ENCODE measurements at places on chromosomes 13 and 19.

GRCh38 chr19:15265850-15266248 lies 33.6 kb upstream of the EPHX3 start:
- H3K27ac ChIP-seq, result no peak overlapping the region
- H3K4me3 ChIP-seq, result no peak overlapping the region
- DNase-seq, result no peak
- H3K4me1 ChIP-seq, result no peaks in the 10 kb centered on the region
- H3K36me3 ChIP-seq, result peaks cover 44% of the 10 kb centered on the region

DNA sequence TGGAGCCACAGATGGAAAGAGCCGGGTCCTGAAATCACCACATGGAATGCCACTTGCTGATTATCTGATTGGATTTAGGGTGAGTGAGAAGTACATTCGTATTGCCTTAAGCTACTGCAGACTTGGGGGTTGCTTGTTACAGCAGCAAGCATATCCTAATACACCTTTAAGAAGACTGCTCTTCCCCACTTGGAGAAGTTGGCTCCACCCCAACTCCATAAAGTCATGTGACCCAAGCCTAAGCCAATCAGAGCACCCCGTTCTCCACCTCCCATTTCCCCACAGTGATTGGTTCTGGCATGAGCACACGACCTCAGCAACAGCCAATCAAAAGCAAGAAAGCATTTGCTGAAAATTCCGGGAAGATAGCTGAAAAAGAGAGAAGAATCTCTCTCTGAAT lies 23.1 kb downstream of the CACNA1A start:
- no peaks in the 10 kb centered on the region for H3K36me3 ChIP-seq
- H3K4me1 ChIP-seq, result no peaks in the 10 kb centered on the region
- DNase-seq, result no peak
- no peak overlapping the region for H3K27ac ChIP-seq
- no peak overlapping the region for H3K4me3 ChIP-seq
- H3K27me3 ChIP-seq, result no peaks in the 10 kb centered on the region

GRCh38 chr19:58560007-58560887 lies 1.8 kb upstream of the UBE2M start:
- peak overlapping the region; percentile 56 for H3K4me3 ChIP-seq
- peaks cover 8% of the 10 kb centered on the region for H3K36me3 ChIP-seq
- no peak overlapping the region for H3K27ac ChIP-seq
- H3K27me3 ChIP-seq, result no peaks in the 10 kb centered on the region
- H3K4me1 ChIP-seq, result 0 out of 2 replicates have a peak, but pooled peaks cover 2% of the 10 kb centered on the region

- no peaks in the 10 kb centered on the region for H3K36me3 ChIP-seq
- peak overlapping the region; percentile 44 for H3K4me3 ChIP-seq
- no peak for DNase-seq
- peaks cover 5% of the 10 kb centered on the region for H3K27me3 ChIP-seq
Measured at GRCh38 chr19:52993342-52994178, 20.2 kb upstream of the ERVV-1 start.

DNA sequence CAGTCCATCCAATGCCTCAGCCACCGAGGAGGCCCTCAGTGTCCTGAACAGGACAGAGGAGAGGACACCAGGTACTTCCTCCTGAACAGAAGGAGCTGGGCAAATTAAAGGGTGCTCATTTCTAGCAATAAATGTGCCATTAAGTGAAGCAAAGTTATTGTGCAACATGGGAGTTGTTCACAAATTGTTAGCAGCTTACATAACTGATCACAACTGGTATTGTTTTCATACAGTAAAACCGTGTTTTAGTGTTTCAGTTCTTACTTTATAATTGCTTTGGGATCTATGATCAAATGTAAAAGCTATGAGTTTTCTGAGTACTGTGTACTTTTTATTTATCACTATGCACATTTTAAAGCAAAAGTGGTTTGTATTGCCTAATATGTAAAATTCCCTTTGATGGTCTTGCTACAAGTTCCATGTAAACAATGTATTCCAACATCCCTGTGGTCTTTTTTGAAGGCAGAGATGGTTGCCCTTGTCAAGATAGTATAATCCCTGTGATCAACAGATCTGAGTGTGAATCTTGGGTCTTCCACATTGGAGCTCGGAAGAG lies 263.1 kb downstream of the FGF14 start:
- no peaks in the 10 kb centered on the region for H3K36me3 ChIP-seq
- no peak for DNase-seq
- H3K27me3 ChIP-seq, result no peaks in the 10 kb centered on the region
- H3K4me1 ChIP-seq, result no peaks in the 10 kb centered on the region
- no peak overlapping the region for H3K27ac ChIP-seq

- H3K36me3 ChIP-seq, result no peaks in the 10 kb centered on the region
- no peak overlapping the region for H3K27ac ChIP-seq
- H3K27me3 ChIP-seq, result no peaks in the 10 kb centered on the region
- H3K4me1 ChIP-seq, result 0 out of 2 replicates have a peak, but pooled peaks cover 1% of the 10 kb centered on the region
Measured at GRCh38 chr13:35887115-35887666, 244.0 kb downstream of the DCLK1 start.

DNA sequence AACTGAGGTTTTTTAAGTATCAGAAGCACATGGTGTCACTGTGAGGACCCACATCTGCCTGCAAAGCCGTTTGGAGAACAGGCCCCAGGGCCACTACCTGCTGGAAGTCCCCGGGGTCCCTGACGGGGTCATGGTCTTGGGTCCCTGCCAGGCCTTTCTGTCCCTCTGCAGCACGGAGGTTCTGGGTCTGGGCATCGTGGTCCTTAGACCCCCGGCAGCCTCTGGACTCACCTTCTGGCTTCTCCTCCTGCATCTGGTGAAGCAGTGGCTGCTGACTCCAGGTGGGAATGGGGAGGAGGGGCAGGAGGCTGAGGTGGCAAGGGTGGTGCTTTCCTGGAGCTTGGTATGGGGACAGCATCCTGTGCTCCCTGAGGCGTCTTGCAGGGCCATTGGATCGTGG lies 198.6 kb downstream of the TEX29 start:
- no peaks in the 10 kb centered on the region for H3K36me3 ChIP-seq
- H3K27ac ChIP-seq, result no peak overlapping the region
- no peak for DNase-seq
- no peak overlapping the region for H3K4me3 ChIP-seq
- H3K27me3 ChIP-seq, result no peaks in the 10 kb centered on the region
- no peaks in the 10 kb centered on the region for H3K4me1 ChIP-seq

GRCh38 chr19:19517235-19517619 lies 1.2 kb downstream of the NDUFA13 start:
- H3K4me3 ChIP-seq, result no peak overlapping the region
- no peak for DNase-seq
- H3K27ac ChIP-seq, result no peak overlapping the region
- H3K36me3 ChIP-seq, result peaks cover 9% of the 10 kb centered on the region

- no peaks in the 10 kb centered on the region for H3K27me3 ChIP-seq
- H3K27ac ChIP-seq, result no peak overlapping the region
- no peak for DNase-seq
- no peaks in the 10 kb centered on the region for H3K36me3 ChIP-seq
- no peaks in the 10 kb centered on the region for H3K4me1 ChIP-seq
- H3K4me3 ChIP-seq, result no peak overlapping the region
Measured at GRCh38 chr13:66501181-66501580, 729.0 kb downstream of the PCDH9 start.

GRCh38 chr19:38228005-38228377 lies 4.0 kb upstream of the DPF1 start:
- no peak overlapping the region for H3K27ac ChIP-seq
- DNase-seq, result no peak
- peaks cover 6% of the 10 kb centered on the region for H3K4me1 ChIP-seq
- no peaks in the 10 kb centered on the region for H3K27me3 ChIP-seq
- H3K4me3 ChIP-seq, result peak overlapping the region; percentile 4

DNA sequence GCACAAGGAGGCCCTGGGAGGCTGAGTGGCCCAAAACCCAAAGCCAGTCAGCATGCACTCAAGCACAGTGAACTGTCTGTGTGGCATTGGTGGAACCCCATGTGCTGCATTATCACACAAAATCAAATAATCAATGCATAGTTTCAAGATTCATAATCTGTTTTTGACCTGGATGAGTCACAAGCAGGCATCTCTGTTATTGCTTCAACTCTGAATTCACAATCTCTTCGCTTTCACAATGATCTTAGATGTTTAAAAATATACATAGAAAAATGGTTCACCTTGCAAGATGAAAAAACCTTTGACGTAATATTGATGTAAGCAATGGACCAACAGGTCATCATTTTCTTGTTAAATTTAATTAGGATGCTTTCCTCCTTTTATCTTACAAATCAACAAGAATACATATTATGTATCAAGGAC lies 455.4 kb downstream of the IRS2 start:
- no peaks in the 10 kb centered on the region for H3K36me3 ChIP-seq
- DNase-seq, result no peak
- no peak overlapping the region for H3K27ac ChIP-seq
- no peaks in the 10 kb centered on the region for H3K4me1 ChIP-seq
- no peak overlapping the region for H3K4me3 ChIP-seq

Data from iPS DF 6.9 (cell line).